Right ventricle myocardium inferior (tissue), 1 donor: ENCODE measurements at places on chromosomes 3 and 15.

- no peak for DNase-seq
Observed at GRCh38 chr3:82707035-82707434, 945.6 kb upstream of the GBE1 start.

- DNase-seq: no peak
Observed at GRCh38 chr3:16609927-16610580, 4.8 kb upstream of the DAZL start.

GRCh38 chr15:79953951-79954444 is 17.0 kb downstream of the BCL2A1 start:
- DNase-seq: no peak

- DNase-seq: no peak
Observed at GRCh38 chr15:62138124-62138523, 27.0 kb downstream of the C2CD4B start.

GRCh38 chr3:149443545-149443912 is 31.0 kb upstream of the TM4SF4 start:
- no peak for DNase-seq

DNA sequence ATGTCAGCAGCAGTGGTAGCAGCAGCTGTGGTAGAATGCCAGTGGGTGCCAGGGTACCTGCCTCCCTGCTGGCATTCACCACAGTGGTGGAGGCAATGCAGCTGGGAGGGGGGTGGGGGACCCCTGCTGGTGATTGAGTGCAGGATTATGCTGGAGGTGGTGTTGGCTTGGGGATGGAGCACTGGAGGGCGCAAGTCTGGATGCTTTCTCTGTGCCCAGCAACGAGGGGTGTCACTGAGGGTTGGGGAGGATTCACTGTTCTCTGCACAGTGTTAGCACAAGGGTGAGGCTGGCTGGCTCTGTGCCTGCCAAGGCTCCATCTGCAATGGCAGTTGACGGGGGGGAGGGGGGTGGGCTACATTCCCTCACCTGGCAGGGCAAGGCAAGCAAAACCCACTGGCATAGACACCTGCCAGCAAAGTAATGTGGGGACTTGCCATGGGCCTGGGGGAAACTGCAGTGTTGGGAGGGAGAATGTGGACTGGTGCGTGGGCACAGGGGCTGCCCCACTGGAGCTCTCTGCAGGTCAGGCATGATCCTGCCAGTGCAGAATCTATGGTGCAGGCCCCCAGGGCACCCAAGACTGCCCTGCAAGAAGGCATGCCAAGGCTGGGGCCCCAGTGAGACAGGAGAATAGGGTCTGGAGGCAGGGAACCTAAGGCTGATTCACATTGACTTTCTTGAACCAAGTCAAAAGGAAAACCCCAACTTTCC is 64.3 kb downstream of the MINDY4B start:
- DNase-seq: no peak

DNA sequence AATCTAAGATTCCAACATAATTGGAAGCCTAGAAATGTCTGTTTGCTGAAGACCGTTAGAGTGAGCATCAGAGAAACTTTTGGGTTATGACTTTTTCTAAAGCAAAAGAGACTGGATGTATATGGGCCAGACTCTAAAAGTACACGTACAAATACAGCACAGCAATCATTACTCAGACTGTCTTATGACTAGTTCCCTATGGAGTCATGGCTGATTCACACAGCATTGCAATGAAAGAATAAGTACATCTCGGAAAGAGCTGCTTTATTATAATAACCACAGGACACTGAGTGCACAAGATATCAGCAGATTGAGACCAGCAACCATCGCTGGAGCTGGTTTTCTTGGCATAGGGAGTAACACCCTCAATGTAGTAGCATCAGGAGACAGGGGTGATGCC is 618.6 kb downstream of the NLGN1 start:
- DNase-seq: no peak

DNA sequence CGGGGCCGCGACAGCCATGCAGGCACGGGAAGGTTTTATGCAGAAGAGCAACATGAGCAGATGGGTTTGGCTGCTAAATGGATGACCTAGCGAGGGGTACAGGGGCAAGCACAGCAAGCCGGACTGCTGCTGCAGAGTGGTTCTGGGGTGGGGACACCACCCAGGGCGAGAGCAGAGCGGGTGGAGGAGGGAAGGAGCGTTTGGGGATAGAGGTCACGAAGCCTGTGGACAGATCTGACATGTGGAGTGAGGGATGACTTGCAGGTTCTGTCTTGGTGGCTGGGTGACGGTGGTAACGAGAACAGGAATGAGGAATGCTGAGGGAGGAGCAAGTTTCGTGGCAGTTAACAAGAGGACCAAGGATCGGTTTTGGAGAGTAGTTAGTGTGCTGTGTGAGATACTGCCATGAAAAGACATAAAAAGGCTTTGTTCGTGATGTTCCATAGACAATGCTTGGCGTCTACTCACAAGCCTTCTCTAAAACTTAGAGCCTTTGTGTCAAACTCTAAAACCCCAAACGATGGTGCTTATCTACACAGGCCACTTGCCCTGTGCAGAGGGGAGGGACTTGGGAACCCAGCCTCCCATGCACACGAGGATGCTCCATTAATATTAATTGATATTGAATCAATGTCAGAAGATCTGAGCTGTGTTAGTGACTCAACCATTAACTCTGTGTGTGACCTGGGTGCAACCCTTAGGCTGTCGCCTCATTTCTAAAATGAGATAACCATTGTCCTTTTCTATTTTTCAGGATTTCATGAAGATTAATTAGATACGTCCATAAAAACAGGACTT is 132.7 kb upstream of the SLC2A2 start:
- DNase-seq: no peak

- no peak for DNase-seq
Observed at GRCh38 chr3:124293584-124293983, 301.7 kb upstream of the ROPN1 start.

DNA sequence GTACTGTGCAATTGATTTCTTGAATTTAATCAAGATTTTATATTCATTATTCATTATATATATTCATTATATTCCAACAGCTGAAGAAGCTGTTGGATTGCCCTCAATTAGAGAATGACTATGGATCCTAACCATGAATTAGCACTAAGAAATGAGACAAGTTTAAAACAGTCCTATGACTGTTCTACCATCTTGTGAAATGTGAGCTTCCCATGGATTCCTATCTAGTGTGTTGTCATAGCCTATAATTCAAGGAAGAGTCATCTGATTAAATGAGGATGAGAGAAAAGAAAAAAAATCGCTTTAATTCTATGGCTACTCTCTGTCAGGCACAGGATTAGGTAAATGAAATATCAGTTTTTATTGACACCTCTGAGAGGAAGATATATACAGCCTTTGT is 696.6 kb upstream of the NAALADL2 start:
- no peak for DNase-seq

- no peak for DNase-seq
Observed at GRCh38 chr3:38361496-38361895, 14.9 kb downstream of the XYLB start.

DNA sequence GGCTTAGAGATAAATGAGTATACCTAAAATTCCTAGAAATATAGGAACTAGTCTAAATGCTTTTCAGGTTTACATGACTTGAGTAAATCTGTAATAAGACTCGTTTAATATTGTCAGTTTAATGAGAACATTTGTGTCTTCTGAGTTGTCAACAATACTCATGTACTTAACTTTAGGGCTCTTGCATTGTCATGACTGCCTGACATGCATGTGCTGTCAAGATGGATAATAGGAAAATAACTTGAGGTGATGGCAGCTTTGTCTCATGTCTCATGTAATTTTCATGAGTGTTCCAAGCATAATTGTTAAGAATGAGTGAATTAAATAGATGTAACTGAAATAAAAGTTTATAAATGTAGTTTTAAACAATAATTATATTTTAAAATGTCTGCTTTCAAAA is 45.1 kb upstream of the EIF1B start:
- DNase-seq: no peak

DNA sequence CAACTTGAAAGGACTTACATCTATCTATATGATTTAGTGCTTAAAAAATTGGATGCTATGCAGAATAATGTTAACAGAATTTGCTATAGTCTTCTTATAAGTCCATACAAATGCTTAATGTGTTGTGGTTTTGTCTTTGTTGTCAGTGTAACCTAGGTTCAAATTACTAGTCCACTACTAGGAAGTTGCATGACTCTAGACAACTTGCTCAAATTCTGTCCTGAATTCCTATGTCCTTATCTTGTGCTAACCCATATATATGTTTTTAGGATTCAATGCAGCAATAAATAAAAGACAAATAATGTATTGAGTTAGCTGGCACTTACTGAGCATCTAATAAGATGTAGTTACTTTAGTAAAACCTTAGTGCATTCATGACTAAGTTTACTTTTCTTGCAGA is 276.5 kb upstream of the KCNMB2 start:
- DNase-seq: no peak

- no peak for DNase-seq
Observed at GRCh38 chr15:57728436-57728835, 21.9 kb downstream of the POLR2M start.

- DNase-seq: no peak
Observed at GRCh38 chr3:67154429-67154828, 156.3 kb downstream of the KBTBD8 start.

- DNase-seq: no peak
Observed at GRCh38 chr3:67790043-67790442, 135.6 kb upstream of the SUCLG2 start.

DNA sequence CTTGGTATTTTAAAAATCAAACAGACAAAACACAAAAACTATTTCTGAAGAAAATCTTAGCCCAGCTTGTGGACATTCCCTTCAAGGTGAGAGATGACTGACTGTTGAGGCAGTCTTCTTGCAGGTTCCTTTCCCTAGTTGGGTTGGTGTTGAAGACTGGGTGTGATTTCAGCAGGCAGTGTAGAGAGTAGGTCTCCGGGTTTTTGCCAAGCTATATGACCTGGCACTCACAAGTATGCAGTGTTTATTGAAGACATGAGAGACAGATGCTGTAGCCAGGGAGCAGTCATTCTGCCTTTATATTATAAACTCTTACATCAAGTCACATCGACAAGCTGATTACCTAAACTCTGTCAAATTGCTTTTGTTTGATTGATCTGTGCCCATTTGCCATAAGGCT is 17.5 kb downstream of the SENP8 start:
- DNase-seq: no peak

GRCh38 chr3:171565481-171566058 is 105.4 kb upstream of the TNIK start:
- DNase-seq: no peak
